ENCODE measurements at places on chromosomes 2 and 18. TPM values are rescaled to one million over a fixed set of nuclear protein-coding genes. Genes with fewer than 3 reads are reported as not detected.

FBXO48 gene
- total RNA-seq: 1.5 TPM

POTEE gene
- total RNA-seq: 0.18 TPM

EGR4 gene
- 0.09 TPM for total RNA-seq

ITGA6 gene
- total RNA-seq: 30.9 TPM

G6PC2 gene
- total RNA-seq: not detected

ACTG2 gene
- total RNA-seq: 1.1 TPM

GKN1 gene
- not detected for total RNA-seq

OSBPL1A gene
- total RNA-seq: 30.2 TPM

FBXO41 gene
- 17.1 TPM for total RNA-seq

HAAO gene
- 2.7 TPM for total RNA-seq

CYBRD1 gene
- 16.3 TPM for total RNA-seq

TXNDC2 gene
- not detected for total RNA-seq

DTNA gene
- total RNA-seq: 86.1 TPM

SLC38A11 gene
- total RNA-seq: 4.4 TPM

CDH2 gene
- 134 TPM for total RNA-seq

PARD3B gene
- 30.6 TPM for total RNA-seq

MC2R gene
- not detected for total RNA-seq

LOXL3 gene
- total RNA-seq: 7.0 TPM

SCN9A gene
- total RNA-seq: 69.0 TPM

TUBA3E gene
- not detected for total RNA-seq

FBLN7 gene
- 5.3 TPM for total RNA-seq

TEKT4 gene
- total RNA-seq: 0.27 TPM

POMC gene
- 0.91 TPM for total RNA-seq

UGT1A7 gene
- total RNA-seq: not detected

LYG2 gene
- total RNA-seq: not detected

AFG3L2 gene
- 36.7 TPM for total RNA-seq

HOXD11 gene
- total RNA-seq: not detected

MAP2 gene
- 502 TPM for total RNA-seq

EPAS1 gene
- 13.0 TPM for total RNA-seq

COQ10B gene
- 17.6 TPM for total RNA-seq

GALNT3 gene
- total RNA-seq: 2.5 TPM

CXCR1 gene
- total RNA-seq: not detected

CYS1 gene
- 0.45 TPM for total RNA-seq

SKOR2 gene
- 19.9 TPM for total RNA-seq

FIGLA gene
- total RNA-seq: not detected

Measured in cerebellum (tissue), 4 donors.